ENCODE measurements at places on chromosomes 3 and 15.

DNA sequence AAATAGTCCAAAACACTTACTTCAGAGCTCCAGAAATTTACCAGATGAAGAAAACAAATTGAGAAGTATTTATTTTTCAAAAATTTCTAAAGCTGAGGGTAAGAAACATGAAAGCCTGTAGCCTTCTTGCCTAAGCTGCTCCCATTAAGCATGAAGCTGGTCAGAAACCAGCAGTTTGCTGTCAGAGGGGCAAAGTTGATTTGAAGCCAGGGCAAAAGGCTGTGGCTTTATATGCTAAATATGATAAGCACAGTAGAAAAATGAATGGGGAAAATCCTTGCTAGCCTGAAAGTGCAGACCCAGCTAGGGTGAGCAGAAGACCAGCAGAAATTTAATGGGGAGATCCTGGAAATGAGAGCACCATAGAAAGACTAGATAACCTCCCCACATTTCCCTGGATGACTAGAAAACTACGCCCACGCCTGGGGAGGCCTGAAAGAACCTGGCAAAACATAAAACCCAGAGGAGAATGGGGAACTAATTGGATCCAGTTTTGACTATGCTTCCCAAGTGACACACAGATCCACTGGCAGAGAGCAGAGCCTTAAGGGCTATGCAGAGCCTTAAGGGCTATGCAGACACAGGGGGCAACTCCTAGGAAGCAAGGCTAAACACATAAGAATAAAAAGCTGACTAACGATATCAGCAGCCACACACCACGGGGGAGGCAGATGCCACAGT lies 43.0 kb upstream of the HEG1 start:
- DNase-seq, result no peak

DNA sequence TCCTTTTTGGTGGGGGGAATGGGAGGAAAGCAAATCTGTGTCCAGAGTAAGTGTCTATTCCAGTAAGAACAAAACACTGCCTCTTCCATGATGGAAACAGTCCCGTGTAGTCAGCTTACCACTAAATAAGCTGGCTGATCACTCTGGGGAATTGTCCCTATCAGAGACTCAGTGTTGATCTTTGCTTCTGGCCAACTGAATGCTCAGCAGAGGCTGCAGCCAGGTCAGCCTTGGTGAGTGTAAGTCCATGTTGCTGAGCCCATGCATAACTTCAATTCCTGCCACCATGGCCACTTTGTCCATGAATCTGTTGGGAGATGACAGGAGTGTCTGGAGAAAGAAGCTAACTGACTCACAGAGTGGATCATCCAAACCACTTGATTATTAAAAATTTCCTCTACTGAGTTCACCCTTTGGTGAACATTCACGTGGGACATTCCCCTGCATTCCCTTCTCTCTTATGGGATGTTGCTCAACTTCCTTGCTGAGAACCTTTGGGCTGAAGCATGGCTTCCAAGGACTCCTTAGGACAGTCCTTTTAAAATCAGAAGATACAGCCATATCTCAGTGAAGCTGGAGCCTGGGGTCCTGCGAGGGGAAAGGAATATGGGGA lies 33.9 kb upstream of the XCR1 start:
- DNase-seq, result no peak

GRCh38 chr15:62734706-62735105 lies 307.8 kb upstream of the TPM1 start:
- DNase-seq, result no peak

DNA sequence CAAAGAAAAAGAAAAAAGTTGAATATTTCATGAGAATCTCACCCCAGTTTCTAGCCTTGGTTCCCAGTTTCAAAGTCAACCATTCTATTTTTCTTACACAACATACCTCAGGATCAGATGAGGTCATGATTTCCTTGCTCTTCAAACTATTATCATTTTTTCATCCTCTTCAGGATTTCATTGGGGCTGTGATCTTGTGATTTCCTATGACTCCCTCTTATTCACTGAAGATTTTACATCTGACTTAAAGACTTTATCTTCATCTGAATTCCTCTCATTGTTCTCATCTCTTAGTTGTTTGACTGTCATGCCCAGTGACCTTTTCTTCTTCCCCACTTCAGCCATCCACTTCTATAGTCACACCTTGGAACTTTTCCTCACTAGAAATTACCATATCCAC lies 3.1 kb upstream of the C3orf33 start:
- DNase-seq, result no peak

DNA sequence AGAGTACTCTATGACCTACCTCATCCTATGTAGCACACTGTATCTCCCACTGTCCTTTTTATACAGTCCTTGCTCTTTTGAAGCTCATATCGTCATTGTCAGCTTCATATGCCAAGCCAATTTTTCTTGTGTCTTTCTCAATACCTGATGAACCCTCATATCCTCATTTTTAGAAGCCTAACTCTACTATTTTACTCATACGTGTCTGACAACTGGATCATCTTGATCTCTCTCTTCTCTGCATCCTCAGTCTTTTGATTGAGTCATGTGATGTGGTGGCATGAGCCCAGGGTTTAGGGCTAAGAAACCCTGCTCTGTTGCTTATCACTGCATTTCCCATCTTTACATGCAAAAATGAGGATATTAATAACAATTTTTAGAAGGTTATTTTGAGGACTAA lies 352.0 kb downstream of the LPP start:
- DNase-seq, result no peak
